ENCODE measurements at places on chromosomes 6 and 20.

- no peak for DNase-seq
Measured at GRCh38 chr6:106373502-106374239, 13.2 kb downstream of the CRYBG1 start.

- peak; percentile 13 for DNase-seq
Measured at GRCh38 chr6:8499540-8499939, 64.2 kb upstream of the SLC35B3 start.

DNA sequence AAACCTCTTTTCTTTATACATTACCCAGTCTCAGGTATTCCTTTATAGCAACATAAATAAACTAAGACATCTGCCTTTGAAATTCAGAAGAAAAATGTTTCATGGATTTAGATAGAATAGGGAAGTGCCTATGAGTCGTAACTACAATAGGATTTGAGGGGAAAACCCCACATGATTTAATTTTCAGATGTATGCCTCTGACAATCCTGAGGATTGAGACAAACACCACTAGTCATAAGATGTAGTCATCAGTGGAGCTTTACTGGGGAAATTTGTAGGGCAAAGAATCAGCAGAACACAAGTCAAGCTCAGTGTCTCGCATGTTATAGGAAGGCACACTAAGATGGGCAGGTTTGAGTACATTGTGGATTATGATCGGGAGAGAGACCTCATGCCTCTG is 566.4 kb downstream of the BMP2 start:
- no peak for DNase-seq

DNA sequence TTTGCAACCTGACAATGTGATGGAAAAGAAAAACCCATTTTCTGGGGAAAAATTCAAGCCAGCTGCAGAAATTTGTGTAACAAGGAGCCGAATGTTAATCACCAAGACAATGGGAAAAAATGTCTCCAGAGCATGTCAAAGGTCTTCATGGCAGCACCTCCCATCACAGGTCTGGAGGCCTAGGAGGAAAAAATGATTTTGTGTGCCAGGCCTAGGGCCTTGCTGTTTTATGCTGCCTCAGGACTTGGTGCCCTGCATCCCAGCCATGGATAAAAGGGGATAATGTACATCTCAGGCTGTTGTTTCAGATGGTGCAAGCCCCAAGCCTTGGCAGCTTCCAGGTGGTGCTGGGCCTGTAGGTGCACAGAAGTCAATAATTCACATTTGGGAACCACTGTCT is 747.7 kb downstream of the C6orf118 start:
- no peak for DNase-seq

- no peak for DNase-seq
Measured at GRCh38 chr6:39282774-39283173, 31.4 kb downstream of the KCNK17 start.

DNA sequence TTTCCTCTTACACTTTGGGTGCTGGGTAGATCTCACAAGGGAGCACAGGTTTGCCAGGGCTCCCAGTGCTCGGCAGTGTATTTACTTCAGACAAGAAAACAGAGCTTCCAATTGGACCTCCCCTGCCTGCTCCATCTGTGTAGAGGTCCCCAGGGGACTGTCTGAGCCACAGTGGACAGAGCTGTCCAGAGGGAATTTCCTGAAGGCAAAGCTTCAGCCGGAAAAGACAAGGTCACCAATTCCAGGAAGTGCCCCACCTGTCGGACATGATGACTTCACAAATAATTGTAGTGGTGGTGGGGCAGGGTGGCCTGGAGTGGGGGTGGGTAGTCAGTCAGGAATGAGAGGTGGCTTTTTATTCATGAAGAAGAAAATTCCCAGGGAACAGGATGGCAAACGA is 18.6 kb downstream of the ADGRF5 start:
- no peak for DNase-seq

- DNase-seq: no peak
Measured at GRCh38 chr6:170091639-170092579, 199.0 kb downstream of the DLL1 start.

- DNase-seq: no peak
Measured at GRCh38 chr6:134031696-134032255, 20.6 kb downstream of the SLC2A12 start.

DNA sequence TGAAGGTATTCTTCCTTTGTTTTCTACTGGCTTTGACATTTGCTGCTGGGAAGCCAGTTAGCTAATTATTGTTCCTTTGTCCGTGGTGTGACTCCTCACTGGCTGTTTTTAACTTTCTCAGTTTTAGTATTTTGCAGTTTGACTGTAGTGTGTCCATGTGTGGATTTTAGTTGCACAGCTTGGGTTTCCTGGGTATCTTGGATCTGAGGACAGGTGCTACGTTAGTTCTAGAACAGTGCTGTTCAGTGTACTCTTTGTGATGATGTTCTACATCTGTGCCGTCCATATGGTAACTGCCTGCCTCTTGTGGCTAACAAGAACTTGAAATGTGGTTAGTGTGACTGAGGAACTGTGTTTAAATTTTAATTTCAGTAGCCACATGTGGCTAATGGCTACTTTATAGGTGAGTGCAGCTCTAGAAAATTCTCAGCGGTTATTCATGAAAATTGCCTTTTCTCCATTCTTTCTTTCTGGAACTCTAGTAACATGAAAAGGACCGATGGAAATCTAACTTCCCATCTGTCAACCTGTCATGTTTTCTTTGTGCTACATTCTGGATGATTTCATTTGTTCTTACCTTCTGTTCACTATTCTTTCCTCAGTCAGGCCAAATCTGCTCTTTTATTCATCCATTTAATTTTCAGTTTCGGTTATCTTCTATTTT is 7.4 kb downstream of the SNX9 start:
- DNase-seq: no peak

GRCh38 chr6:161265975-161266374 is 7.9 kb downstream of the AGPAT4 start:
- DNase-seq: no peak

DNA sequence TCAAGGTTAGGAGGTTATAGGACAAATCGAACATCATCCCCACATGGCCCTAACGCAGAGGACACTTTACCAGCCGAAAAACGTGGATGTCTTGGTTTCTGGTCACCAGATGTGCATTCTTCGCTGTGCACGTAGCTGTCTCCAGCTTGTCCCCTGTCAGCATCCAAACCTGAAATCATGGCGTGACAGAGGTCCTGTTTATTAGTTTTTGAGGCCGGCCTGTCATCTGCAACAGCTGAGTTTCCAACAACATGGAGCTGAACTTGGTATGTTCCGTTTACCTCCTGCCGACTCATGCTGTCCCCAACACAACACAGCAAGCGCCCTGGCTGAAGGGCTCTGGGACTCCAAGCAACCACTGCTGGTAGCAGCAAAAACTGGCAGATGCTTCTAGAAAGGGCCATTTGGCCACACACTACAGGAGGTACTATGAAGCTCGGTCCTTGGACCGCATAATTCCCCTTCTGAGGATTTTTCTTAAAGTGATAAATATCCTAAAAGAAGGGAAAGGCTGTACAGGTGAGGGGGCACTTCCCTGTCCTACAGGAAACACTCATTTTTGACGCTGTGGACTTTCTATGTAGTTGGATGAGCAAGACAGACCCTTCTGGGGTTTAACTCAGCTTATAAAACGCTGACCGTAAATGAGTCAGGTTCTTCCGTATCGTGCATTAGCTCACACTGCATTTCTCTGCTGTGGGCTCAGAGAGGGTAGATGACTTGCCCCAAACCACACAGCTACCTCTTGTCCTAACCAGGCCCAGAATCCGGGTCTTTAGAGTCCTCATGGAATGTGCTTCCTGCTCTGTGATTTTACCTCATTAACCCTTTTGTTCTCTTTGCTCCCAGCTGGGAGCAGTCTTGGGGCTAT is 79.7 kb upstream of the NFATC2 start:
- no peak for DNase-seq

GRCh38 chr6:5638666-5639065 is 368.1 kb downstream of the NRN1 start:
- DNase-seq: no peak

- no peak for DNase-seq
Measured at GRCh38 chr6:169861431-169862042, 110.1 kb downstream of the ERMARD start.

DNA sequence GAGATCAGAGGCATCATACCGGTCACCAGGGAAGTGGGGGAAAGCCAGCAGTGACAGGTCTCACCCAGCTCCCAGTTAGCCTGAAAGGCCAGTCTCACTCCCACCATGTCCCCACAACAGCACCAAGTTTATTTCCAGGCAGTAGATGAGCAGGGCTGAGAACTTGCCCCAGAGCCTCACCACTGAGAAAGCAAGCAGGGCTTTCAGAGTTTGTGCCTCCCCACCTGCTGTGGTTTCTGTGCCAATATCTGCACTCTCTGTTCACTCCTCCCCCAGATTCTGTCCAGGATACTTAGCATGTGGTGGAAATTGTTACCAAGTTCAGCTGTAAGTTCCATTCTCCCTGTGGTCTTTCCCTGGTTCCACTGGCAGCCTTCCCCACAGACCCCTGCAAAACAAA is 255.0 kb upstream of the HTR1E start:
- no peak for DNase-seq

DNA sequence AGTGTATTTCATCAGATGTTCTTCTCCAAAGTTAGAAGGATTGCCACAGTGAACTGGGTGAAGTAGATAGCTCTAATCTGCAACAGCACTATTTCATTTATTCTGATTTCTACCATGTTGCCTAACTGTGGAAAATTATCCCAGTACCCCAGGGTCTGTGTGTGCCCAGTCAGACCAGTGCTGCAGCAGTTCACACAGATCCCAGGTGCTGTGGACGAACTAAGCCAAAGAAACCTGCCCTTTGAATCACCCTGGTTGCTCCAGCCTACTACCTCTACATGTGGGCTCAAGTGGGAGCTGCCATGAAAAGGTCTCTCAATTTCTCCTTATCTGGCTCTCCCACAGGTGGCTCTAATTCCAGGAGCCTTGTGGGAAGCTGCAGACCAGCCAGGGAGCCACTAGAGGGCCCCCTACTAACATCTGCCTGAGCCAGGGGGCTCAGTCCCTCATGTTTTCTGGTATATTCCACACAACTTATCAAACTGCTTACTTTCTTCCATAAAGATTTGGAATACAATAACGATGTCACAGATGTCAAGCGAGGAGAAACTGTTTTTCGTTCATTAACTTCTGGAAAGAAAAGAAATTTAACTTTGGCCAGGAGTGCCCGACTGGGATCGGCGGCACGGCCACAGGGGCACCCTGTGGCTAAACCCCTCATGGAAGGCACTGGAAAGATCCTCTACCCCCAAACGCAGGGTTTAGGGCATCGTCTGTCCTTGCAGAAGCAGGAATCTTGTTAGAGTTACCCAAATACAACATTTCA is 31.6 kb upstream of the LY86 start:
- peak; percentile 43 for DNase-seq

- DNase-seq: no peak
Measured at GRCh38 chr6:81487489-81487888, 265.0 kb downstream of the TENT5A start.

GRCh38 chr6:113442040-113442439 is 415.1 kb upstream of the MARCKS start:
- no peak for DNase-seq

GRCh38 chr6:1820714-1821113 is 211.0 kb downstream of the FOXC1 start:
- no peak for DNase-seq

DNA sequence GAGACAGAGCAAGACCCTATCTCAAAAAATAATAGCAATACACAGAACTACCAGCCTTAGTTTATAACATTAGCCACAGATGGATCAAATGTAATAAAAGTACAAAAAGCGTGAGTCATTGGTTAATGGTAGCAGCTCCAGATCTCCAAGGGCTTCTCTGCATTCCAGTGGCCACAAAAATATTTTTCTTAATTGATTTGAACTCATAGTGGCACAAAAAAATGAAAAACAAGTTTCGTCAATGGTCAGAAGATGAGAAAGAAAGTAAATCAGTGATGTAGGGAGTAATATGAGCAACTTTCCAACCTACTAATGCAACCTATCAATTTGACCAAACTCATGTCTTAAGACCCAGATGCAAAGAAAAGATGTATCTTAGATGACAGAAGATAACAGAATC is 79.6 kb downstream of the CEP57L1 start:
- DNase-seq: no peak

DNA sequence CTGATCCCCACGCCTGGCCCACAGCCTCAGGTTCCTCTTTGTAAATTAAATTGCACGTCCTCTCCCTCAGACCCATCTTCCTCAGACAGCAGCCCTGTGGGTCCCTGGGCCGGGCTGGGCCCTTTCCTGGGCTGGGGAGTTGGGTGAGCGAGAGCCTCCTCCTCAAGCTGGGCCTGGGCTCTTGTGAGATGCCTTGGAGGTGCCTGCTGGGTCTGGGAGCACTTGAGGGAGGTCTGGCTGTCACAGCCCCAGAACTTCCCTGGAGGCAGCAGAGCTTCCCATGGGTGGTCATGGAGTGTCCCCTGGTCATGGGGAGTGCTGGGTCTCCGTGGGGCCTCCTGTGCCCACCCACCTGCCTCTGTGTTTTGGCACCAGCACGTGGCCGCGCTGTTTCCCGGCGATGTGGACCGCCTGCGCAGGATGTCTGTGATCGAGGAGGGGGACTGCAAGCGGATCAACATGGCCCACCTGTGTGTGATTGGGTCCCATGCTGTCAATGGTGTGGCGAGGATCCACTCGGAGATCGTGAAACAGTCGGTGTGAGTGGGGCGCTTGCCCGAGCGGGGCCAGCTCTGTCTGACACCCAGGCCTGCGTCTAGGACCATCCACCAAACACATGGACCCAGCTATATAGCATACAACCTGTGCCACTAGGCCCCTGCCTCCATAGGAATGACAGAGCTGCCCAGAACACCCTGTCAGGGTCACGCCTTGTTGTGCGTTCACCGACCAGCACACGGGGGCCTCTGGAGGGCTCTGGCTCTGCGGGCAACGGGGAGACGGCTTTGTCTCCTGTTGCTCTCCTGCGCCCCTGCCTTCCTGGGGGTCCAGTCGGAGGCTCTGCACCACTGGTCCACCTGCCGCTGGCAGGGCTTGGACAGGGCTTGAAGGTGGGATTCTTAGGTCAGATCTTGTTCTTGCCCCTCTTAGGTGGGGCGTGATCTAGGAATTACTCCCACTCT is 33.0 kb downstream of the PYGB start:
- no peak for DNase-seq

DNA sequence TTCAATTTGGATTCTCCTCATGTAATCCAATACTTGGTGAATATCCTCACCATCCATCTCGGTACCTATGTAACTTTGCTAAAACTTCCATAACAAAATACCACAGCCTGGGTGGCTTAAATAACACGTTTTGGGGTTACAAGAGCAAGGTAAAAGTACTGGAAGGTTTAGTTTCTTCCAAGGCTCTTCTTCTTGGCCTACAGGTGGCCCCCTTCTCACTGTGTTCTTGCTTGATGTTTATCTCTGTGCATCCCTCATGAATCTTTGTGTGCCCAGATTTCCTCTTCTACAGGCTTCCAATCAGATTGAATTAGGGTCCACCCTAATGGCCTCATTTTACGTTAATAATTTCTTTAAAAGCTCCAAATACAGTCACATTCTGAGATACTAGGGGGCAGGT is 163.3 kb upstream of the HCRTR2 start:
- no peak for DNase-seq

Measured in HCT116 (cell line).